Left kidney (tissue), 8 donors: ENCODE measurements at places on chromosomes 5 and 9. TPM values are rescaled to one million over a fixed set of nuclear protein-coding genes. Genes with fewer than 3 reads are reported as not detected.

CD14 gene
- polyA plus RNA-seq: 5.6 TPM

ADAMTS13 gene
- polyA plus RNA-seq: 10.9 TPM

FST gene
- 34.1 TPM for polyA plus RNA-seq

C9orf50 gene
- polyA plus RNA-seq: 0.30 TPM

OGN gene
- 40.2 TPM for polyA plus RNA-seq

ACSL6 gene
- polyA plus RNA-seq: 1.4 TPM

CATSPER3 gene
- 1.7 TPM for polyA plus RNA-seq

C5orf46 gene
- not detected for polyA plus RNA-seq

EFNA5 gene
- 29.1 TPM for polyA plus RNA-seq

OR1N2 gene
- polyA plus RNA-seq: not detected

RASEF gene
- 8.5 TPM for polyA plus RNA-seq

DNAI1 gene
- 3.0 TPM for polyA plus RNA-seq

ANKRD55 gene
- polyA plus RNA-seq: 1.1 TPM

SOWAHA gene
- 4.0 TPM for polyA plus RNA-seq

DNA sequence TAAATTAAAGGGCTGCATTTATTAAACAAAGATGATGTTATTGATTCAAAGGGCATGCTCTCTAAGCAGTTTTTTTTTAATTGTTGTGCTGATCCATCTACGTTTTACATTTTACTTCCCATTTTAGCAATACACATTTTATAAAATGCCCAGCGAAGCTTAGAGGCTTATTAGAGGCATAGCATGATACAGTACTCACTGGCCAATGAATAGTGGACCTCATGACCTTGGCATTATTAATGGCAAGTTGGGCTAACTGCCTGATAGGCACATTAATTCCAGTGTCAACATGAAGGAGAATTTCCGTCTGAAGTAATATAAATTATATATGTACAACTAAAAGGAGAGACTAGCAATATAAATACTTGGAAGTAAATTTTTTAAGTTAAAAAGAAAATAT is 837.2 kb downstream of the EFNA5 start:
- DNase-seq: no peak

DNA sequence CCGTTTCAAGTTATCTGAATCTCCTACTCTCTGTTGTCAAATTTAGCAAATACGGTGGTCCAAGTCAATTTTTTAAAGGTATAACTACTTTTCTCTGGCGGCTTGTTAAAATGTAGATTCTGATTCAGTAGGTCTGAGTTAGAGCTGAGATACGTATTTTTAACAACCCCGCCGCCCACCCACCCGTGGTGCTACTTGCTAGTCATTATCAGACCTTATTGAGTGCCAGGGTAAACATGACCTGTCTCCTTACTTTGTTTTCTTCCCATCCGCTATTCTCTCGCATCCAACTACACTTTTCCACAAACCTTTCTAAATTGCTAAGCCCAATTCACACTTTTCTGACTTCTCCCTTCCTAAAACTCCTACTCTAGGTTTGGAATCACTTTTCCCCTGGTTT is 694 bp upstream of the PLAA start:
- DNase-seq: no peak

- no peak for DNase-seq
Measured at GRCh38 chr5:108743319-108743718, 4.4 kb upstream of the FER start.

- no peak for DNase-seq
Measured at GRCh38 chr9:120869726-120870125, 7.3 kb downstream of the PHF19 start.

DNA sequence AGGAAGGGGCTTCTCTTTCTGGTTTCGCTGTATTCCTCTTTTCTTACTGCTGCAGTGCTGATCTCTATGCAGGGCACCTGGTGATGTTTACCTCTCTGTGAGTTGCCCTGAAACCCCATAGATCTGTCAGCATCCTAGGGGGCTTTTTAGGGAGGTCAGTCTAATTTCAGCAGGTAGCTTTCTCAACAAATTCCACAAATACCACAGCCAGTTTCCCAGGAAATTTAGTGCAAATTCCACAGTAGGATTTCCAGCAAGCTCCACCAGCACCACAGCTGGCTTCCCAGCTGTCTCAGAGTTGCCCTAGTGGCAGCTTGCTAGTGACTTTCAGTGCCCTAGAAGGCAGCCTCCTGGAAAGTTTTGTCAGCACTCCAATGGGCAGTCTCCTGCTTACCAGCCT is 379.1 kb upstream of the SMC2 start:
- DNase-seq: no peak

DNA sequence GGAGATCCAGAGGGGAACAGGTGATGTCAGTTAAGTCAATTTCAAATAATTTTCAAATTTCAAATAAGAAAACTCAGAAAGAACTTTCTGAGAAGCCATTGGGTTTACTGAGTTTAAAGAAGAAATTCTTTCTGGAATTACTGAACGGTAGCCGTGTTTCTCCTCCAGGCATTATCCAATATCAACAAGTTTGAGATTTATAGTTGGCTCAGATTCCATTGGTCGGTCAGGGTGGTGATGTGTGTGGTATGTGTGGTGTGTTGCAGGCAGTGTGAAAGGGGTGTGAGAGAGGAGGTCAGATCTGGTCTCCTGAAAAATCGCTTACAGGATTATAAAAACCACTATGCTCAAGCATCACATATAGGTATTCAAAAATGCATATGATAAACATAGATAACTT is 60.1 kb downstream of the PDE4D start:
- DNase-seq: no peak

DNA sequence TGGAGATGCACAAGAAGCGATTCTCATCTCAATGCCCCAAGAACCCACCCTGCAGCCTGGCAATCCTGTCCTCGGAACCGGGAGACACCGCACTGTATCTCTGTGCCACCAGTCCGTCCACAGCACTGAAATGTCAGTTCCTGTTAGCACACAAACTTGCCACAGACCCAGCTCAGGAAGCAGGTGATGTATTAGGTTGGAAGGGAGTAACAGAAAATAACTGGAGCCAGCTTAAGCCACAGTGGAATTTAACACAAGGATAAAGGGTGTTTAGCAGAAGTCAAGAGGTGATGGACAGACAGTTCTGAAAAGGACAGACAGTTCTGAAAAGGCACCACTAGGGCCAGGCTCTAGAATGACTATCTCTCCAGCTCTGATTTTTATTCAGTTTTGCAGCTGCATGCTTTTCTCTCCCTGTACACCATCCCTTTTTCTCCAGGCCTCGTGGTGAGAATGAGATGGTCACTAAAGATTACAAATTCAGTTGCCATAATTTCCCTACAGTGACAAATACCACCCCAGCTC is 114.4 kb downstream of the ANKRD18B start:
- DNase-seq: no peak

DNA sequence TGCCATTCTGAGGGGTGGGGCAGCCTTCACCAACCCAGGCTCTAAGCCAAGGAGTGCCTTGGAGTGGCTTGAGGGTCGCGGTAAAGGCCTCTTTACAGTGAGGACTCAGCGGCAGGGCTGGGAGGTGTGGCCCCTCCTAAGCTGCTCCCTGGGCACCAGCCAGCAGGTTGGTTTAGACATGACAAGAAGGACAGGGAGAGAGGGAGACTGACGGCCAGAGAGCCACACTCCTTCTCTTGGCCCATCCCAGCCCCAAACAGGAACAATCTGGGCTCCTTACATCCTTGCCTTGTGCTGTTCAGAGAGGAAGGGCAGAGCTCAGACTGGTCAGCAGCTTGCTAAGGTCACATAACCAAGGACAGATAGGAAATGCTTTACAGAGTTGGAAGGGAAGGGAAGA is 94.5 kb downstream of the LMX1B start:
- DNase-seq: no peak

DNA sequence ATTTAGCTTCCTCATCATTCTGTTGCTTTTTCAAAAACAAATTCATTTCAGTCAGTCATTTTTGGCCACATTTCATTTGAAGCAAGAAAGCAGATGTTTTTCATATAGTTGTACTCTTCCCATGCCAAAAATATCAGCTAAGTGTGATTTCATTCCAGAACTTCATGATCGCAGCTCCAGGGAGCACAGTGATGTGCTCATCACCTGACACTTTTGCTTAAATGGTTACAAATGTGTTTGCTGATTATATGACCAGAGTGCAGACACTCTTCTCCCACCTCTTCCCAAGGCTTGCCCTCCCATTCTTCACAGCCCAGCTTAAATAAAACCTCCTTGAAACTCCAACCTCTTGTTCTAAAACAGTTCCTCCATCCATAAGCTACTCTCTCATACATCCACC is 32.6 kb downstream of the GABRB2 start:
- no peak for DNase-seq

DNA sequence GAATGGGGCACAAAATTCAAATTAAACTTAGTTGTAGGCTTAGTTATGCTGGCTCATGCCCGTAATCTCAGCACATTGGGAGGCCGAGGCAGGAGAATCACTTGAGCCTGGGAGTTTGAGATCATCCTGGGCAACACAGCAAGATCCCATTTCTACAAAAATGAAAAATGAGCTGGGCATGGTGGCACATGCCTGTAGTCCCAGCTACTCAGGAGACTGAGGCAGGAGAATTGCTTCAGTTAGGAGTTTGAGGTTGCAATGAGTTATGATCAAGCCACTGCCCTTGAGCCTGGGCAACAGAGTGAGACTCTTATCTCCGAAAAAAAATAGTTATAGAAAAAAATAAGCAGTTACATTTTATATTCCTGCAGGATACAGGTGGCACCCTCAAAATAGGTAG is 20.7 kb upstream of the GFPT2 start:
- DNase-seq: no peak

DNA sequence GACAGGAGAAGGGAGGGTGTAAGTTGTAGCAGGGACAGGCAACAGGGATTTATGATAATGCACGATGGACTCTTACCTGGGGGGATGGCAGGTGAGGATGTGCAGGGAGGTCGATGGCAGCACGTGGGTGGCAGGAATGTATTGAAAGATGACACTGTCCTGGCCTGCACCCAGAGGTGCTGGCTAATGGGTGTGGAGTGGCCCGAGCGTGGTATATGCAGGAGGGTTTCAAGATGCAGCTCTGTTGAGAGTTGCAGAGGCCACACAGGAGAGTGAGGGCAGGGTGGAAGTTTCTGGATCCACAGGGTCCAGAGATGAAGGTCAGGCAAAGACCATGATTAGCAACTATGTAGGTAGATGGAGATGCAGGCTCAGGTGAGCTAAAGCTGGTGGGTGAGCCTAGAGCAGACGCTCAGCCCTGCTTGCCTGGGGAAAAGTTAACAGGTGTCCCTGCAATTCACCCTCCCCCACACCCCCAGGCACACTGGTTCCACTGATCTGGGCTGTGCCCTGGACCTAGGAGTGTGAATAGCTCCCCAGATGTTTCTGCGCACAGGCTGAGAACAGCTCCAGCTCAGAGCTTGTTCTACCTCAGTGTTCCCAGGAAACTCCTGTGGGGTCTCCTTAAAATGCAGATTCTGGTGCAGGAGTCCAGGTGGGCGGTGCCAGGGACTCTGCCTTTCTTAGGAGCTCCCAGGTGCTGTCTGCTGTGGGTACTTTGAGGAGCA is 21.5 kb upstream of the S1PR3 start:
- DNase-seq: no peak

- no peak for DNase-seq
Measured at GRCh38 chr9:120348951-120349429, 231.0 kb downstream of the CDK5RAP2 start.

DNA sequence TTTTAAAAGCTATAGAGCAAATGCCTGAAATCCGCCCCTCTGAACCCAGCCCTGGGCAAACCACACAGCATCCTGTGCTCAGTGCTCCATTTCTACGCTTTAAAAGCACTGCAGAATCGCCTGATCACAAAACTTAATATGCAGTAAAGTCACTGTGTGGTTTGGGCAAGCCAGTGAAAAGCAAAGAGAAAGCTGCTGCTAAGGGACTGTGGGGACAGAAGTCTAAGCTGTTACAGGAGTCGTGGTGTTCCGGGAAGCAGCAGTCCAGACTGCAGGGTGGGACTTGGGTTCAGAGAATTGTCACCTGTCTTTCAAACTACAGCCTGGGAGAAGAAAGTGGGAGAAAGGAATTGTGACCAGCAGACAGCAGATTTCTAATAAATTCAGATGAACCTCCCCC is 8.2 kb downstream of the RAPGEF1 start:
- no peak for DNase-seq

DNA sequence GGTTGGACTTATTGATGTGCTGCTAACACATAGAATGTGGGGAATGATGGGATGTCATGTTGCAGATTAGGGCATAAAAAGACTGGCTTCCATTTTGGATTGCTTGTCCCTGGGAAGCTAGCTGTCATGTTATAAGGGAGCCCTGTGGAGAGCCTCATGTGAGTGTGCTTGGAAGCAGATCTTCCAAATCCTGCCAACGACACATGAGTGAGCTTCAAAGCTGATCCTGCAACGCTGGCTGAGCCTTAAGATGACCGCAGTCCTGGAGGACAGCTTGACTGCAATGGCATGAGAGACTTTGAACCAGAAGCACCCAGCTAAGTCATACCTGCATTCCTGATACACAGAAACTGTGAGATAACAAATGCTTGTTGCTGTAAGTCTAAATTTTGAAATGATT is 63.6 kb downstream of the NRG2 start:
- no peak for DNase-seq

GRCh38 chr9:4328723-4329122 is 28.9 kb upstream of the GLIS3 start:
- no peak for DNase-seq

- DNase-seq: no peak
Measured at GRCh38 chr5:10987276-10987924, 226.4 kb upstream of the DAP start.

DNA sequence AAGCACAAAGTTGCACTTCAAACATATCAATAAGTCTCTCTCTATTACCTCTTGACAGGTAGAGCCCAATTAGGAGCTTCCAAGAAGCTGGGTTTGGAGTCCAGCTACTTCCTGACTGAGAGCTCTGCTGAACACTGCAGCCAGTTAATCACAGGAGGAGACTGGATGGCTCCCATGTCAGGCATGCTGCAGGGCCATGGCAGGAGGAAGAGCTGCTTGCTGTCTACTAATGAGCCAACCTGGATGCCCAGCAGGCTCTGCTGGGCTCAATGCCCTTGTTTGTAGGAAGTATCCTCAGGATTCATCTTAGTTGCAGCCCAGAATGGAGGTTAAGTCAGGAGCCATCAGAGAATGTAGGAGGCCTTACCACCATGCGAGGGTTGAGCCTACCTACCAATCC is 91.9 kb downstream of the TMEM215 start:
- DNase-seq: no peak

DNA sequence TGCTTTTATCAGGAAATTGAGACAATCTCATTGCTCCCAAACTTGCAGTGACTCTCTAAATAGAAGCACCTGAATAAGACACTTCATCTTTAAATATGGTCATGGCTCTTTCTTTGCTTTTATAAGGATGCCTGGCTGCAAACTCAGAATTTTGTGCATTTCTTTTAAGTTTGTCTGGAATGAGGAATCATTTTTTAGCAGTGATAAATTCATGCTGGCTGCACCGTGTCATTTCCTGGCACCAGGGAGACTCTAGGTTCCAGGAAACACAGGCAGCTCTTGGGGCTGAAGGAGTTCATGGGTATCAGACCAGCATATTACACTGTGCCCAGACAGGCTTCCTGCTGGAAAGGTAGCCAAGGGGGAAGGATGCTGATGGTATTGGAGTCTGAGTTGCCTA is 109.9 kb downstream of the NUDT12 start:
- no peak for DNase-seq

GRCh38 chr5:129858131-129858675 is 46.1 kb upstream of the CHSY3 start:
- no peak for DNase-seq

GRCh38 chr5:157917899-157918809 is 59.2 kb upstream of the CLINT1 start:
- no peak for DNase-seq
